ENCODE measurements at places on chromosomes 11 and 22.
A peak's percentile ranks its signal among the peaks of the same experiment; 100 is the strongest.

- DNase-seq, result no peak
Observed at GRCh38 chr11:14555818-14556217, 35.6 kb upstream of the PSMA1 start.

GRCh38 chr11:64743591-64744543 lies at the start of gene RASGRP2:
TSS of gene RASGRP2 (minus strand) at chr11:64744142. CDS start at chr11:64742866, 1,276 bp downstream.
- peak; percentile 90 for DNase-seq

- DNase-seq, result no peak
Observed at GRCh38 chr11:35064114-35064800, 74.7 kb upstream of the CD44 start.

DNA sequence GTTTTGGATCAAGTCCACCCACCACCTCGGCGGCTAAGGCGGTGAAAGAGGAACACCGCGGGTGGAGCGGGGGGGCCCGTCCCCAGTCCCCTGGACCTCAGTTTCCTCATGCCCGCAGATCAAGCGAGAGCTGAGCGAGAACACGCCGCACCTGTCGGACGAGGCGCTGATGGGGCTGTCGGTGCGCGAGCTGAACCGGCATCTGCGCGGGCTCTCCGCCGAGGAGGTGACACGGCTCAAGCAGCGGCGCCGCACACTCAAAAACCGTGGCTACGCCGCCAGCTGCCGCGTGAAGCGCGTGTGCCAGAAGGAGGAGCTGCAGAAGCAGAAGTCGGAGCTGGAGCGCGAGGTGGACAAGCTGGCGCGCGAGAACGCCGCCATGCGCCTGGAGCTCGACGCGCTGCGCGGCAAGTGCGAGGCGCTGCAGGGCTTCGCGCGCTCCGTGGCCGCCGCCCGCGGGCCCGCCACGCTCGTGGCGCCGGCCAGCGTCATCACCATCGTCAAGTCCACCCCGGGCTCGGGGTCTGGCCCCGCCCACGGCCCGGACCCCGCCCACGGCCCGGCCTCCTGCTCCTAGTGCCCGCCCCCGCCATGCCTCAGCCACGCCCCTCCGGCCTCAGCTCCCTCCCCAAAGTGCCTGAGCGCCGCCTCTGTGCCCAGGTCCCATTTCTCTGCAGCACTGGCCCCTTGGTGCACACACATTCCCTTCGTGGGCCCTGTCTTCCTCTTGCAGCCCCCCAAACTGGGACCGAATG lies 12.7 kb downstream of the MAFF start:
- peak; percentile 69 for DNase-seq

- peak; percentile 57 for DNase-seq
Observed at GRCh38 chr11:65555693-65556231, 2.4 kb downstream of the LTBP3 start.

GRCh38 chr22:35183917-35184316 lies 73.4 kb upstream of the HMGXB4 start:
- no peak for DNase-seq

GRCh38 chr11:79046366-79046765 lies 394.5 kb downstream of the TENM4 start:
- no peak for DNase-seq

- no peak for DNase-seq
Observed at GRCh38 chr11:110314366-110315095, 18.1 kb upstream of the RDX start.

GRCh38 chr11:91104237-91104636 lies 881.4 kb upstream of the CHORDC1 start:
- DNase-seq, result no peak

- DNase-seq, result no peak
Observed at GRCh38 chr11:63978551-63979239, 4.3 kb downstream of the COX8A start.

- DNase-seq, result peak; percentile 50
Observed at GRCh38 chr22:45240104-45240809, 437 bp downstream of the KIAA0930 start.

- DNase-seq, result no peak
Observed at GRCh38 chr22:49014227-49015201, 813.2 kb downstream of the BRD1 start.

GRCh38 chr11:415640-416041 lies 842 bp upstream of the SIGIRR start:
- peak; percentile 30 for DNase-seq

- no peak for DNase-seq
Observed at GRCh38 chr22:48263431-48263765, 1500.9 kb downstream of the TBC1D22A start.

DNA sequence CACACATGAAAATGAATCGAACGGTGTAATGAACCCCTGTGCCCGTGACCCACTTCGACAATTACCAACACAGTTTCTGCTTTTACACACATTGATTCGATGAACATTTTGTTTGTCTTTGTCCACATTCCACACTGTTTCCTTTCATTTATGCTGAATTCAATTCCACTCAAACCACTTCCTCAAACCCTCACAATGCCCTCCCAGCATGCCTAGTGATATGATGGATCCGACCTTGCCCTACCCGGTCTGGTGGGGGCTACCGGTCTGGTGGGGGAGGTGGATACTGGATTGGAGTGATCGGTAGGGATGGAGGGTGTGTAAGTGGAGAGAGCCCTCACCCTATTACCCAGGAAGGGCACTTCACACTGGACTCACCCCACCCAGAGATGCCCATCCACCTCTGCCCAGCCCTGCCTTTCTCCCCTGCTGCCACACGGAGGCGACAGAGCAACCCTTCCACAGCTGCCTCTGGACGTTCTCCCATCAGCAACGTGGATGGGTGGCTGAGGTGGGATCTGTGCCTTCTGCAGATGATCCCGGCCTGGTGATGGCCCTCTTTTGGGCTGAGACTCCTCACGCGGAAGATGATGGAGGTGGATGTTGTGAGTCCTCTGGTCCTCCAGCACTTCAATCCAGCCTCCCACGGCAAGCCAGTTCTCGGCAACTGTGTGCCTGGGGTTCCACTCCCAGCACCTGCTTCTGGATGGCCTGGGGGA lies 33.0 kb upstream of the P2RY2 start:
- peak; percentile 71 for DNase-seq

DNA sequence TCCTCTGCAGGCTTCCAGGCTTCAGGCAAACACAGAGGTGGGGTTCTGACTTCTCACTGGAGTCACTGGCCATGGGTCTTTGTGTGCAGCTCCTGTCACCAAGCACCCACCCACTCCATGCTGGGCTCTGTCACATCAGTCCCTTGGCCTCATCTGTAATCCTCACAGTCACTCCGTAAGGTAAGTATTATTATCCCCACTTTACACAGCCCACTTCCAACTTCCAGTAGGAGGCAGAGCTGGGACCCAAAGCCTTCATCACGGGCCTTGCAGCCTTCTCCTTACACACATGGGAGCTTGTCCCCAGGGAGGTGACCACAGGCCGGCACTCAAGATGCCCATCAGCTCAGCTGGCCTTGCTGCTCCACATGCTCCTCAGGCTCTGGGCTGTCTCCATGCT lies 266.7 kb upstream of the B3GAT1 start:
- DNase-seq, result no peak

- DNase-seq, result no peak
Observed at GRCh38 chr11:64074239-64074638, 38.5 kb downstream of the FLRT1 start.

DNA sequence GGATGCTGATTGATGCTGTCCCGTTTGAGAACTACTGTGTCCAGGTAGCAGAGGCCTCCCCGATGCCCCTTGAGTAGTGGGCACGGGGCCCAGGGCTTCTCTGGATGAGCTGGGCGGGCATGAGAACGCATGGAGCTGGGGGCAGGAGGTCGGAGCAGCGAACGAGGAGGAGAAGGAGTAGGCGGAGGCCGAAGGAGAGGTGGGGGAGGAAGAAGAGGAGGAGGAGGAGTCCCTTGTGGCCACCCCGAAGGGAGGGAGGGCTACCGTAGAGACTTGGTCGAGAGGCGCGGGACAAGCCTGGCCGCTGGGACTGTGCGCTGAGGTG lies 62.9 kb downstream of the CRYBB2 start:
- DNase-seq, result no peak

DNA sequence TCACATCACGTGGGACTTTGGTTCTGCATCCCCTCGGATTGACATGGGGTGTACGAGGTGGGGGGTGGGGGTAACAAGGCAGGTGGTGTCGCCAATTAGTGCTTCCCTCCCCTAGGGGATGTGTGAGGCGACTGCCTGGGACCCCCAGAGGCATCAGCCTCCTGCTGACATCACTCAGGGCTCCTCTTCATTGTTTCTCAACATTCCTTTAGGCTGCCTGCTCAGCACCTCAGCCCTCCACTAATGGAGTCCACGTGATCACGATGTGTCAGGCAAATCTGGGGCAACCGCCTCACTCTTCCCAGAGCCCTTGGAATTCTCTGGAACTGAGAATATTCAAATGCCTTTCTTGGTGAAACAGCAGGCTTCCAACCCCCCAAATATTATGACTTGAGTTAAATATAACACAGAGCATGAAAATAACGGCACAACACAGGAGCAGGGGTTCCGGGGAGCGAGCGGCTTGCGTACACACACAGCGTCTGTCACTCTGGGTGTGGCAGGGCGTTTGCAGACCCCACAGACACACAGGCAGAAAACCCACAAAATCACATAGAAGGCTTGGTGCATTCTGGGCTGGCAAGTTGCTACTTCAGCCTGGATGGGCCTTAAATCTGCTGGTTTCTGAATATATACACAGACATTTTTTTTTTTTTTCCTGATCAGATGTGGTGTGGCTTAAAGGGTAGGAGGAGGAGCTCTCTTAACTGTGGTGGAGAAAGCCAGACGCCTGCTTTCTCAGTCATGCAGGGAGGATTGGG lies 170.1 kb upstream of the CADM1 start:
- no peak for DNase-seq

GRCh38 chr11:688681-689080 lies 6.3 kb downstream of the DEAF1 start:
- DNase-seq, result no peak

DNA sequence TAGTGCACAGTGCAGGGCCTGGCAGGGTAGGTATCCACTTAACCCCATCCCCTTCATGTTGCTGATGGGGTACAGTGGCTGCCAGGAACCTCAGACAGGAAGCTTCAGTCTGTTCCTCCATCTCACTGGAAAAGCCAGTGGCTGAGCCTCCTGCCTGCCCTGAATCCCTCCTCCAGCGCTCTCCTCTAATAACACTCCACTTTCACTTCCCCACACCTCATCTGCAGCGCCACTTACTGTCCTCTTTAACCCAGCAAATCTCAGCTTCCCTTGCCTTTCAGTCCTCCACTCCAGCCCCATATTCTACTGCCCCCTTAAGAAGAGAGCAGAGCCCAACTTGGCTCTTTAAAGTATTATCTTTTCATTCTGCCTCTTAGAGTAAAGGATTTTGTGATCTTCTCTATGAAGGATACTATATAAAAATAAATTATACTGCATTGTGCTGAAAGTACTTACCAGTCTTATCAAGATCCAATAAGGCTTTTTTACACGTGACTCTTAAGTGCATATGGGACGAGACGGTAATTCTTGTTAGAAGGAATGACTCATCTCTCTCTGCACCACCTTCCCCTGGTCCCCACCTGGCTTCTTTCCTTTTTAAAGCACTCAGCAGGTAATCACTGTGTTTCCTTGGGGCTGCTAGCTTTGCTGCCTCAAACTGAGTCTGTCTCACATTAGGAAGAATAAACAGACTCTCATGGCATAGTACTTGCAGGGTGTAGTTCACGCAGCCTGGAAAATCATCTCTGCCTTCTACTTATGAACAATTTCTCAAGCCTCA lies 238.0 kb upstream of the NARS2 start:
- DNase-seq, result no peak

DNA sequence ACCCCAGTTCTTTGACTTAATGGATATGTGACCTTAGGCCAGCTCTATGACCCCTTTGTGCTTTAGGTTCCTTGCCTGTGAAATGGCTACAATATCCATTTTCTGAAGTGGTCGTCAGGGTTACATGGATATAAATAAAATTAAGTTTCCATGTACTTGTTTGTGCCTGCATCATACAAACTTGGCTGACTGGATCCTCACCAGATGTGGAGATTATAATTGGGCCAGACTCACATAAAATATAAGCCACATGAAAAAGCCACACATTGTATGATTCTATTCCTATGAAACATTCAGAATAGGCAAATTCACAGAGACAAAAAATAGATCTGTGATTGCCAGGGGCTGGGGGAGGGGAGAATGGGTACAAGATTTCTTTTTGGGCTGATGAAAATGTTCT lies 100.9 kb upstream of the USP47 start:
- no peak for DNase-seq

All from stimulated activated naive CD8-positive, alpha-beta T cell treated with anti-CD3 and anti-CD28 coated beads, Interleukin-15, Interleukin-2, amounts not matched to agents 100 U/mL and 50 U/mL, for 24 hours (primary cell).